ENCODE measurements at places on chromosomes 4 and X. TPM values are rescaled to one million over a fixed set of nuclear protein-coding genes. Genes with fewer than 3 reads are reported as not detected.

Gene GAGE13
- not detected for total RNA-seq

DNA sequence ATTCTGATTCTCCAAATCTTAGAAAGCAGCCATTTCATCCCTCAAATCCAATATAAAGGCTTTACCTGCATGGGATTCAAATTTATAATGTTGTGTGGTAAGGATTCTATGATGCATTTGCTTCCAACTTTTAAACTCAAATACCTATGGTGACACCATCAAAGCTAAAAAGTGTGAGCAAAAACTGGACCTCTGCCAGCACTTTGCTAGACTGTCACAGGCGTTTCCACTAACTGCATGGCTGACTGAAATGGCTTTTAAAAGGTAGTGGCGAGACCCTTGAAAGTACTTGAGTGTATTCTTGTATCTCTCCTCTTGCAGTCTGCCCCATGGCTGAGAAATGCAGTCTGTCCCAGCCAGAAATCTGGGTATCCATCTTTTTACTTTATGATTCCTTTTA lies 169.4 kb downstream of the AMELX start:
- DNase-seq = no peak

DNA sequence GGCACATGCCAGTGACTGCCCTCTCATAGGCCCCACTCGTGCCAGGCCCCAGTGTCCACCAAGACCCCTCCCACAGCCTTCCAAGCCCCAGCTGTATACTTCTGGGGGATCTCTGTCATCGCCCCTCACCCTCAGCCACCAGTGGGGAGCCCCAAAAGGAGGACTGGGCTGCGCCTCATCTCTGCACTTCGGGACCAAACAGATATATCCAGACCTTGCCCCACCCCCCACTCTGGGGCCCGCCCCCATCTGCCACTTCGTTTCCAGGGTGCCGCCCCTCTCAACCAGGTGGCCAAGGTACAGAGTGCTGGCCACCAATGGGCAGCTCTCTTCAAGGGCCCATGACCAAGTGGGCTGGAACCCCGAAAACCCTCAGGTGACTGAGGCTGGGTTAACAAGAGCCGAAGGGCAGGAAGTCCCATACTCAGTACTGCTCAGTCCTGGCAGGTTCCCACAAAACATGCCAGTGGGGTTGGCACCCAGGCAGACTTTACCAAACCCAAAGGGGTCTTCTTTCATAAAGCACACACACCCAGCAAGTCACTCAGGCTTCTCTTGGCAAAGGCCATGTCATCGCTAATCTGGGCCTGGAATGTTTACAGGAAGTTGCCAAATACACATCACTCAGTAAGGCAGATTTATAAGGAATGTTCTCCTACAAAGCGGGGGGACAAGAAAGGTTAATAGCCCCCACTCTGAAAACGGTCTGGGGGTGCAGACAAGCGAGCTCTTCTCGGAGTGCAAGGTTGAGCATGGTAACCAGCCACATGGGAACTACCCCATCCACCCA lies 4.4 kb downstream of the ZFYVE28 start:
- DNase-seq = no peak

GRCh38 chrX:145923376-145923775 lies 105.7 kb downstream of the SLITRK2 start:
- DNase-seq = no peak

DNA sequence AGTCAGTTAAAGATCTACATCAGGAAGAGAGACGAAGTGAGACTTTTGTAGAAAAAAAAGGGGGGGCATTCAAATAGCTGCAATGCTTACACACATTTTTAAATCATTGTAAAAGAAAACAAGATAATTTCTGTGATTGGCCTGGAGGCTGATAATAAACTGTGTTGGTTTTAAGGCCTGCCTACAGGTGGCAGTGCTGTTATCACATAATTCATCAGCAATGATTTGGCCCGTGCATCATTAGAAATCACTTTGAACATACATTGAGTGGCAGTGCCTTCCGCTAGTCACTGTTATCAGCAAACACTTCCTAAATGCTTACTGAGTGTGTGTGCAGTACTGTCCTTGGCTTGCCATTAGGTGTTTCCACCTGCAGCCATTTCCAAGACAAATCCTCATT lies 831.9 kb downstream of the TRIML1 start:
- DNase-seq = no peak

- no peak for DNase-seq
These were observed 62.6 kb downstream of the PDGFC start for GRCh38 chr4:156909010-156909409.

DNA sequence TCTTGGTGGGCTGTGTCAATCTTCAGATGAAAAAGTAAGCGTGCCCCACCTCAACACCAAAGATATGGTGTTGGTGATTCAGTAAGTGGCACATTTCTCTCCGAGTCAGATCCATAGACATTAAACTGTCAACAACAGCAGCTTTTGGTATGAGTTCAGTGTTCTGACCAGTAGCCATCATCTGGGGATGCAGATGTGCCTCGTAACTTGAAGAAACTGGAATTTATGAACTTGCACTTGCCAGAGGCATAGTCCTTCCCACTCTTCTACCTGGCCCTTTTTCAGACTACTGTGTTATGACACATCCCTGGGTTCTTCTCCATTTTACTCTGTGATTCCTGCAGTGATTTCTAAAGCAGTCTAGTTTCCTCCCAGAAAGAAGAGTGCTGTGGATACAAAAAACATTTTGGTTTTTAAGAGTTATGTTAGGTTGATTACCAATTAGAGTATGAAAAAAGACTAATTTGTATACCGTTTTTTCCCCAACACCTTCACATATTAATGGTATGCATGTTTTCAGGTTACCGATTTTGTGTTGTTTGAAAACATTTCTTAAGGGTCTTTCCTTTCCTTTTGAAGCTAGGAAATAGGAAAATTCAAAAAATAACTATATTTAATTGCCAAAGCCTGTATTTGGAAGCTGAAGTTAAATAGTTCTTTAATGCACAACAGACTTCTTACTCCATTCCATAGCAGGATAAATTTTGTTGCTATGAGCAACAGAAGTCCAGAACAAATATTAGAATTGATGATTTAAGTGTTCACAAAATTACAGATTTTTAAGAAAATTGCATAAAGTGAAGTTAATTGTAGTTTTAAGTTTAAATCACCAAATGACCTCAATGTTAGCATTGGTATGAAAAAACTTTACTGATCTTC lies 39.3 kb downstream of the NUDT6 start:
- no peak for DNase-seq

DNA sequence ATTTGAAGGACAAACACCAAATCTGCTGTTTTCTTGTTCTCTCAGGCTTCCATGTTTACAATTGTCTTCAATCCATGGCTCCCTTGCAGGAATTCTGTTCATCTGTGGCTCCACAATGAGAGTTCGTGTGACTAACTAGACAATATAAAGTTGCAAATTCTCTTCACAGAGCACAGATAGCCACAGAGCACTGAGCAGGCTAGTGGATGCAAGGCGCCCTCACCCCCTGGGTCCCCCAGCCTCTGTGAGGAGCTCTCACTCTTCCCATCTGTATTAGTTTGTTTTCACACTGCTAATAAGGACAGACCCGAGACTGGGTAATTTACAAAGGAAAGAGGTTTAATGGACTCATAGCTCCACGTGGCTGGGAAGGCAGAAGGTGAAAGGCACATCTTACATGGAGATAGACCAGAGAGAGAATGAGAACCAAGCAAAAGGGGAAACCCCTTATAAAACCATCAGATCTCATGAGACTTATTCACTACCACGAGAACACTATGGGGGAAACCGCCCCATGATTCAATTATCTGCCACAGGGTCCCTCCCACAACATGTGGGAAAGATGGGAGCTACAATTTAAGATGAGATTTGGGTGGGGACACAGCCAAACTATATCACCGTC lies 82.5 kb upstream of the STX18 start:
- DNase-seq = no peak

Gene EDA
- total RNA-seq = 5.9 TPM

DNA sequence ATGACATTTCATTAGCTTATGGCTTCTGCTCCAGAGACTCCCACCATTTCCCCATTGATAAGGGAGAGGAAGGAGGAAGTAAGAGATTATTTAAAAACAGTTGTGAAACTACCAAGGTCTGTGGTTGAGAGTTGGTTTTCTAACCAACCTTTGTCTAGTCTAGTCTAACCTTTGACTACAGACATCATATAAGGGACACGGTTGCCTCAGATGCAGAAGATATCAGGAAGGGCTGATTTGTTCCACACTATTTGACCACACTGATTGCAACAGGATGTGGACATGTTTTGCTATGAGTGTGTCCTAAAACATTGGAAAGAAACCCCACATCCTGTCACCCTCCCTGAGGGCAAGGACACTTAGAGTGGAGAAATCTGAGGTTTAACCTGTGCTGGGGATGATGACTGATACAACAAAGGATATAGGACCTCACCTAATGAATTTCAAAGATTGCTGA lies 53.0 kb downstream of the COQ2 start:
- no peak for DNase-seq

Gene ARHGAP36
- 0.24 TPM for total RNA-seq

DNA sequence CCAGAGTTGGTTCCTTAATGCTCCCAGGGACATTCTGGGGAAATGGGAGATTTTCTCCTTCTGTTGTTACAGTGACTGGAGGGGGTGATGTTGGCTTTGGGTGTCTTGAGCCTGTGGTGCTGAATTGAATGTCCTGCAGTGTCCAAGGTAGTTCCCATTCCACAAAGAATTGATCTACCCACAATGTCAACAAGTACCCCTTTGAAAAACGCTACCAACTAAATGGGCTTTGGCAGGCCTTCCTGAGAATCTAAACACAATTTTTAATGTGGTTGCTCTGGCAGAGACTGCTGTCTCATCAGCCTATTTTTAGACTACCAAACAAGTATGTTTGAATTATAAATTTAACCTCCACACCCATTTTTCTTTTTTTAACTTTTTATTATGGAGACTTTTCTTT lies 69.4 kb downstream of the CCKAR start:
- no peak for DNase-seq

- DNase-seq = no peak
These were observed 123.4 kb downstream of the MFAP3L start for GRCh38 chr4:169902658-169903345.

- DNase-seq = no peak
These were observed 797.3 kb upstream of the FRG1 start for GRCh38 chr4:189143263-189143952.

DNA sequence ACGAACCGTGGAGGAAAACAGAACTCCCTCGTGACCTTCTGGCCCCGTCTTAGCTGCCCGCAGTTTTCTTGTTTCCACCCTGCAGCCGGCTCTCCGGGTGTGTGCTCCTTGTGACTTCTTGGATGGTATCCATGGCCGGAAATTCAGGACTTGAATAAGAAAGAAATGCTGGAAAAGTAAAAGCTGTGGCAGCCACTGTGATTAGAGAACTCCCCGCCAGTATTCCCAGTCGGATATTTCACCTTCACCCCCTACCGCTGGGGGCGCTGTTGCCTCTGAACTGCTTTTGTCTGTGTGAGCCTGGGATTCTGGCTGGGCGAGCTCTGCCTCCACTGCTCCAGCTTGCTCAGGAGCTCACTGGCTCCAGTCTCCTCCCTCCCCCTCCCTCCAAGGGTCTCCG lies 41.5 kb upstream of the CYP4V2 start:
- no peak for DNase-seq

Gene APBB2
- total RNA-seq = 35.2 TPM

DNA sequence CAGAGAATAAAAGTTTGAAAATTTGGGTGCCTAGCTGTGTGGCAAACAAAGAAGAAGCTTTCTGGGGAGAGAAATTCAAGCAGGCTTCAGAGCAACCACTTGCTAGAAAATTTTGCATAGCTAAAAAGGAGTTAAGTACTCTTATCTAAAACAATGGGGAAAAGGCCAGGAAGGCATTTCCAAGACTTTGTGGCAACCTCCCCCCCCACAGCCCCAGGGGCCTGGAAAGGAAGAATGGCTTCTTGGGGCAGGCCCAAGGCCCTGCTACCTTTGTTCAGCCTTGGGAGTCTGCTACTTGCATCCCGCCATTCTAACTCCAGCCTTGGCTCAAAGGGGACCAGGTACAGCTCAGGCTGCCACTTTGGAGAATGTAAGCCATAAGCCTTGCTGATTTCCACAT lies 102.2 kb downstream of the PTCHD1 start:
- DNase-seq = no peak

- DNase-seq = no peak
These were observed 20.6 kb downstream of the FBXO8 start for GRCh38 chr4:174262624-174263444.

DNA sequence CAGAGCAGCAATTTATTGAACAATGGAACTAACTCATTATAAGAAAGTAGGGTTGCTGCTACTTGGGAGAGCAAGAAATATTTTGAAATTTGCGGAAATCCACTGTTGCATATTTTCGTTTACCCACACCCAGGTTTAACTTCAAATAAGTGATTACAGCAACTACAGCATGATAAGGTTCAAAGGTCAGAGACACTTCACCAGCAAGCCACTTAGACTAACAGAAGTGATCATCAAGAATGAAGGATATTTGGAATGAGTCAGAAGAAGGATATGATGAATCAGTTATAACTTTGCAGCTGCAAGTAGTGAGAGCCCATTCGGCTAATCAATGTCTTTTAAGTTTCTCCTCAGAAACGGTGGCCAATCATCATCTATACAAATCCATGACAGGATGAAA lies 199.3 kb downstream of the TMA16 start:
- DNase-seq = no peak

DNA sequence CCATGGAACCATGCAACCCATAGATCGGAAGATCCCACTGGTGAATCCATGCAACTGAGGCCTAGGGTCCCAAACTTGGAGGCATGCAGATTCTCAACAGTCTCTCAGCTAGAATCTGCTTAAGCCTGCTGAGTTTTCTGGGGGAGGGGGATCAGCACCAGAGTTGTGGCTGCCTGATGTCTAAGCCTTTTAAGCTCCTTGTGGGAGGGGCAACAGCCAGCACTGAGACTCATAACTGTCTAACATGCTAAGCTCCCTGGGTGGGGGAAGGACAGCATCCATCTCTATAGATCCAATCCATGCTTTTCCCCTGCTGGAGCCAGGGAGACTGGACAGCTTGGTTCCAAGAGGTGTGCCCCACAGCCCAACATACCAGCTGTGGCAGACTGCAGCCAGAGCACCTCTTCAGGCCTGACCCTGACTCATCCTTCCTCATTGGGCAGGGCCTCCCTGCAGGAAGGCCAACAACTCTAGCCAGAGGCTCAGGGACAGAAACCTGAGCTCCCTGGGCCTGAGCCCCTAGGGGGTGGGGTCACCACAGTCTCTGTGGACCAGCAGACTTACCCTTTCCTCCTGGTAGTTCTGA lies 300.1 kb upstream of the SLC7A11 start:
- no peak for DNase-seq

- no peak for DNase-seq
These were observed 3.3 kb upstream of the FAT4 start for GRCh38 chr4:125311503-125311902.

Gene TRIM75
- not detected for total RNA-seq

Gene RXFP1
- not detected for total RNA-seq

GRCh38 chr4:185716577-185717376 lies 95.2 kb downstream of the SORBS2 start:
- DNase-seq = no peak

Gene CXorf49
- not detected for total RNA-seq

All from cardiac septum (tissue), 1 donor.